Trophoblast cell (in vitro differentiated cells and primary cell): ENCODE measurements at places on chromosomes 6 and 20.

- no peak for DNase-seq
These were observed 3.8 kb downstream of the NFKBIE start for GRCh38 chr6:44261581-44261980.

DNA sequence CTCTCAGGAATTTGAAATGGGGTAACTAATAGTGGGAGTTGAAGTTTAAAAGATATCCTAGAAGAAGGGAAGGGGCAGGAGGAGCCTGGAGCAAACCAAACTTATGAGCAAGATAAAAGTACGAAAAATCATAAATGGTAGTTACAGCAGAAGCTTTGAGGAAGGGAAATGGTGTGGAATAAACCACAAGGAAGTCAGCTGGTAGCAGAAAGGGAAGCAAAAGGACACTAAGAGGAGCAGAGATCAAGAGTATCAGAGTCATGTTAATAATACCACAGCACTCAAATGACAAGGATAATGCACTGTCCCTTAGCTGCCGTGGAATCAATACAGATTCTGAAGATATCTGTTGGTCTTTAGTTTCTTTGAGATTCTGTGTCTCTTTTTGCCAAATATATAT, 44.9 kb upstream of the CCDC28A start:
- no peak for DNase-seq

- no peak for DNase-seq
These were observed 608.4 kb downstream of the PTPRT start for GRCh38 chr20:42581311-42581710.

- no peak for DNase-seq
These were observed 325.7 kb downstream of the TBC1D32 start for GRCh38 chr6:121008553-121008952.
